ENCODE measurements at places on chromosomes 1 and 21.

DNA sequence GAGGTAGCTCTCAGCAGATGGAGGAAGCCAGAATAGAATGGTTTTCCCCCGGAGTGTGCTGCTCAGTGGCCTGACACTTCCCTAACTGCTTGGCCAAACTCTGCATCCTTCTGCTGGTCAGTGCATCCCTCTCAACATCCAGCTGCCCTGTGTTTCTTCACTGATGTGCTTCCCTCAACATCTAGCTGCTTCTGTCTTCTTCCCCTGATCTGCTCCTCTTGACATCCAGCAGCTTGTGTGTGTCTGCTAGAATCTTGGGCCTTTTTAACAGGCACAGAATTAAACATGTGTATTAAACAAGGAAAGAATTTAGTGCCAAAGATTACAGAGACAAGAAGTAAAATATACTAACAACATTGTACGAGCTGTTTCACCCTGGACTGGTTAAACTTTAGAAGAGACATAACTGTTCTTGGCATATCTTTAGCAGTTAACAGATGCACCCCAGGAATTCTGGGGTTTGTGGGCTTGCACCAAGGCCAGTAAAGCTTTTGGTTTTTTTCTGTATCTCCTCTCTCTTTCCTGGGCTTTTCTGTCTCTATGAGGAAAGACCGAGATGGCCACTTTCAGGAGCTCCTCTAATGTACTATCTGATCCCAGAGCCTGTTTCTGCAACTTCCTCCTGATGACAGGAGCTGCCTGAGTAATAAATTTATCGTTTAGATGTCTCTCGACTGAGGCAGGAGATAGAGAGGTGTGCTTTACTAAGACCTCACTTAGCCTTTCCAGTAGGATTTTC, 34.8 kb upstream of the HSD3B1 start:
- no peak for DNase-seq

GRCh38 chr1:114524944-114525343, 13.9 kb upstream of the TRIM33 start:
- DNase-seq, result no peak

- no peak for DNase-seq
These were observed 354.2 kb upstream of the ESRRG start for GRCh38 chr1:217077426-217077825.

DNA sequence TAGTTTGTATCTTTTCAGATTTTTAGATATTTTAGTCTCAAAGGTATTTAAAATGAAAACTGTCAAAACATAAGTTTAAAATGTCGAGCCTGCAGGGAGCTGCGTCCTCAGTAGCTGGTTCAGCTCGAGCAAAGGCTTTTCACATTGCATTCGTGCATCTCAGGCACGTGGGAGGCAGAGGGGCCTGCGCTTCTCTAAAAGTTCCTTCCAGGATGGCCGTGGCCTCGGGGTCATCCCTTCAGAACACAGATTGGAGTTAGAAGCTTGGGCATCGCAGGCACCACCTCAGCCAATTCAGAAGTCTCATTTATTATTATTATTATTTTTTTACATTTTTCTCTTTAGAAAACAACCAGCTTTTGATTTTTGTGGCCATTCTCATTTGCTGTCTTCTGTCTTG, 66.9 kb upstream of the DIP2A start:
- DNase-seq, result no peak

GRCh38 chr1:20216574-20216973, 30.3 kb upstream of the PLA2G2C start:
- DNase-seq, result no peak

- DNase-seq, result no peak
These were observed 88.9 kb upstream of the PPP2R5A start for GRCh38 chr1:212196355-212196754.

DNA sequence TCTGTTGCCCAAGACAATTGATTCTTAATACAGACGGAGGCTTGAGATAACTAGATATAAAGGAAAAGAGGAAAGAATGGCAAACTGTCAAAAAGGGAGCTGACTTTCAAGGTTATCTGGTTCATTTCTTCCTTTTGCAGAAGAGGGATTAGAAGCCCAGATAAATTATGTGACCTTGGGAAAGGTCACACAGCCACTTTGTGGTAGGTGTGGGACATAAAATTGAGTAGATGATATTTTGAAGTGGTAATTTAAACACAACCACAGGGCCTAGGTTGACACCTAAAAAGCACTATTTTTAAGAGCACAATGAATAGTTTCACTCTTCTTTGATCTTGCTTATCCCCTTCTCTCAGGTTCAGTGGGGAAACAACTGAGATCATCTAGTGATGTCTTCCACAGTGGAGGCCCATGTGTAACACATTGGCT, 16.9 kb upstream of the KIAA0040 start:
- DNase-seq, result peak; percentile 54

GRCh38 chr1:199743227-199743626, 284.3 kb upstream of the NR5A2 start:
- DNase-seq, result no peak

- no peak for DNase-seq
These were observed 33.9 kb upstream of the PTPRC start for GRCh38 chr1:198604975-198605374.

- DNase-seq, result no peak
These were observed 25.0 kb downstream of the PTGFRN start for GRCh38 chr1:116934586-116935207.

GRCh38 chr1:112337028-112337531, 58.9 kb upstream of the CTTNBP2NL start:
- no peak for DNase-seq

DNA sequence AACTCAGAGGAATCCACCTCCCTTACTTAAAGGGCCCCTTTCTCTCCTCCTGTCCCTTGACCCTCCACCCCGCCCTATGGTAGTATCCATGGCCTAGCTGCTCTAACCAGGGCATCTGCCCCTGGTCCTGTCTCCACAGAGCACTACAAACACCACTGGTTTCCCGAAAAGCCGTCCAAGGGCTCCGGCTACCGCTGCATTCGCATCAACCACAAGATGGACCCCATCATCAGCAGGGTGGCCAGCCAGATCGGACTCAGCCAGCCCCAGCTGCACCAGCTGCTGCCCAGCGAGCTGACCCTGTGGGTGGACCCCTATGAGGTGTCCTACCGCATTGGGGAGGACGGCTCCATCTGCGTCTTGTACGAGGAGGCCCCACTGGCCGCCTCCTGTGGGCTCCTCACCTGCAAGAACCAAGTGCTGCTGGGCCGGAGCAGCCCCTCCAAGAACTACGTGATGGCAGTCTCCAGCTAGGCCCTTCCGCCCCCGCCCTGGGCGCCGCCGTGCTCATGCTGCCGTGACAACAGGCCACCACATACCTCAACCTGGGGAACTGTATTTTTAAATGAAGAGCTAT, 1.7 kb downstream of the BTG2 start:
- no peak for DNase-seq

DNA sequence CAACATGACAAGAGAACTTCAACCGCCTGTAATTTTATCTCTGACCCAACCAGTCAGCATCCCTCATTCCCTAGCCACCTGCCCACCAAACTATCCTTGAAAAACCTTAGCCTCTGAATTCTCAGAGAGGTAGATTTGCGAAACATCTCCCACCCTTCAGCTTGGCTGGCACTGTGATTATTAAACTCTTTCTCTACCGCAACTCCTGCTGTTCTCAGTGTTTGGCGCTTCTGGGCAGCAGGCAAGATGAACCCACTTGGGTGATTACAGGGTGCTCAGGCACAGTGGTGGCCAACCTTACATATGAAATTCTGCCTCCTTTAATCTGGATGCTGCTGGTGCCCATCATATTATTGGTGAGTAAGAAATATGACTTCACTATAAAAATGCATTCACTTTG, 22.1 kb downstream of the CCDC190 start:
- DNase-seq, result no peak

GRCh38 chr1:204994086-204994862, 48.7 kb upstream of the CNTN2 start:
- DNase-seq, result no peak

- no peak for DNase-seq
These were observed 116.4 kb downstream of the TNFSF18 start for GRCh38 chr1:172934417-172934762.

DNA sequence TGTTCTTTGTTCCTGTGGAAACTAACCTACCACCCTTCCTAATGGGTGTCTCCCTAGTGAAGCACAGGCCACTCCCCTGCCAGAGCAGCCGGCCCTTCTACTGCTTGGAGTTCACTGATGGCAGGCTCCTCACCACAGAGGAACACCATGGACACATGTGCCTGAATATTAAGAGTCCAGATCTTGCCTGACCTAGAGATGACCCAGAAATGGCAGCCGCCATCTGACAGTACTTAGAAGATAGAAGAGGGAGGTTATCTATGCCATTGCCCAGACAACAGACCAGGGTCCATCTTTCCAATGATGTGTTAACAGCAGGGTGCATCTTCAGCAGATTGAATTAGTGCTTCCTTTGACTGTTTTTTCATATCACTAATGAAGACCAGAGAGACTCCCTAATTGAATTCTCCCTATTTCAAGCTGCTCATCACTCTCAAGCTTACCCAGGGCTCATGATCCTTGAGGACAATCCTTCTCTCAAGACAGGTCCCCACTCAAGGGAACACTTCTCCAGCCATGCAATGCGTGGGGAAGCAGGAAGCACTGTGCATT, 59.8 kb downstream of the PLEKHA6 start:
- no peak for DNase-seq

GRCh38 chr1:245516284-245516759, 361.5 kb downstream of the KIF26B start:
- DNase-seq, result no peak

DNA sequence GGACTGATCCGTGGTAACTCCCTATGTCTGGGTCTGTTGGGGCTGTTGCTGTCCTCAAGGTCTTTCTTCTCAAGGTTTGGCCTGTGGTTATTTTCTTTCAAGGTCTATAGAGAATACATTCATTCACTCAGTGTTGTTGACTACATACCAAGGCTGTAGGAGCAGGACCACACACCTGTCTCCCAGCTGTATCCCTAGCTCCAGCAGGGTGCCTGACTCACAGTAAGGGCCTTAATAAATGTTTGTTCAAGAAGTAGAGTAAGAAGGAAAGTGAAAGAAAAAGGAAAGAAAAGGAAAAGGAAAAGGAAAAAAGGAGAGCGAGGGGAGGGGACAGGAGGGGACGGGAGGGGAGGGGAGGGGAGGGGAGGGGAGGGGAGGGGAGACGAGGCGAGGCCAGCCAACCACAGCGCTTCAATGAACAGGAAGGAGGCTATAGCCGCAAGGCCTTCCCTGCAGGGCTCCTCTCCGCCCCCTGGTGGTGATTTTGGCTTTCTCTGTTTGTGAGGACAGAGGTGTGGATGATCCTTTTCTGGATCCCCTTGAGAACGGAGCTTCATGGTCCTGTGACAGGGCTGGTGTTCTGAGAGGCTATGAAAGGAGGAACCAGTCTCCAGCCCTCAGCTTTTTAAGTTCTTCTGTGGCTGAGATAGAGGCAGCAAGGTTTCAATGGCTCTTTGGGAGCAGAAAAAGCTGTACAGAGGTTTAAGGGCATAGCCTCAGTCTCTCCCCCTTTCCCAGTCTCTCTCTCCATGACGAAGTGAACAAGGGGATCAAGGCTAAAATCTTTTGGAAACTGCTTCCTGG, 30.6 kb upstream of the LCE5A start:
- DNase-seq, result peak; percentile 72

GRCh38 chr1:63843884-63844283, 70.1 kb downstream of the ROR1 start:
- DNase-seq, result no peak

DNA sequence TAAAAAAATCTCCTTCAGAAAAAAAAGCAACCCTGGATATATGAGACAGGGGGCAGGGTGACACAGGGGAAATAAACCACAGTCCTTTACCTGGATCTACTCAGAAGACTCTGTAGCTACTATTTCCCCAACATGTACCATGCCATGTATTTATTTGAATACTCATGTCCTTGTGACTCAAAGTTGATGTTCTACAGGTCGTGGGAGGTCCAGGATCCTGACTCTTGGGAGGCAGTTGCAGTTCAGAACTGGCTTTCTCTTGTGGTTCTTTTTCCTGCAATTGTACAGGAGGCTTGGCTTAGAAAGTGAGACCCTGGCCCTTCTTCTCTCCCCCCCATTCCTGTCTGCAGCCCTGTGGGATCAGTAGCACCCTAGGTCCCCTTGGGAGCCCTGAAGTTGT, 5.8 kb upstream of the IL24 start:
- DNase-seq, result no peak

GRCh38 chr1:18629659-18630510, 761 bp upstream of the PAX7 start:
- DNase-seq, result no peak

GRCh38 chr1:226408285-226409184, 642 bp upstream of the PARP1 start:
- no peak for DNase-seq

GRCh38 chr1:234342774-234343173, 30.5 kb upstream of the COA6 start:
- no peak for DNase-seq

- no peak for DNase-seq
These were observed 2.0 kb downstream of the CAPN2 start for GRCh38 chr1:223714421-223714724.

DNA sequence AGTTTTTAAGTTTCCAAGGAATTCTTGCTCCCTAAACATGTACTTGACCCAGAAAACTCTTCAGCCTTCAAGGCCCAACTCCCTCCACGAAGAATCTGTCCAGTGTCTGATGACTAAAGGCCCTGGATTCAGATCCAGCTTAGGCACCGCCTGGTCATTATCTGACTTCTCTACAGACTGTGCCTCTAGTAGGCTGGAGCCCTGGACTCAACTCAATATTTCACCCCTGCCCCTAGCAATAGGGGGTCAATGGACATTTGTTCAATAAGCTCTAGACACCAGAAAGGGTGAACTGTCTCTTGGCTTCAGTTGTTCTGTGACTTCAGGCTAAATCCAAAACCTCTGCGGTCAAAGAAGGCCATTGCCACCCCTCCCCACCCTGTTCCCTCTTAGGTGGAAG, 34.5 kb downstream of the NUAK2 start:
- no peak for DNase-seq

DNA sequence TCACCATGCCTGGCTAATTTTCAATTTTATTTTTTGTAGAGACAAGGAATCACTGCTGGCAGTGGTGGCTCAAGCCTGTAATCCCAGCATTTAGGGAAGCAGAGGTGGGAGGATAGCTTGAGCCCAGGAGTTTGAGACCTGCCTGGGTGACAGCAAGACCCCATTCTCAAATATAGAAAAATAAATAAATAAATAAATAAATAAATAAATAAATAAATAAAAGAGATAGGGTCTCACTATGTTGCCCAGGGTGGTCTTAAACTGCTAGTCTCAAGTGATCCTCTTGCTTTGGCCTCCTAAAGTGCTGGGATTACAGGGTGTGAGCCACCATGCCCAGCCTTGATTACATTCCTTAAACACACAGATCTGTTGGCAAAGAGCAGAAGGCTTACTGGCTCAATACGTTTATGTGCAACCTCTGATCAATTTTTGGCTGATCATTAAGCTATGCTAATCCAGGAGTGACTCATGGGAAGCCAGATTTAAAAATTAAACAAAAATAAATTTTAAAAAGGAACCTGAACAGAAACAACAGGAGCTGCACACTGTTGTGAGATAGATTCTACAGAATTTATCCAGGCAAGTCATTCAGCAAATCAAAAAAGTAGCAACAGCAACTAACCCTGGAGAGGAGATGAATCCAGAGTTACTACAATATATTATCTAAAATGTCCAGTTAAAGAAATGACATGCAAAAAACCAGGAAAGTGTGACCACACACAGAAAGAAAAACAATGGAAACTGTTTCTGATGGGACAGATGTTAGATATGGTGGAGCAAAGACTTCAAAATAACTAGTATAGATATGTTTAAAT, 79.4 kb downstream of the RPE65 start:
- DNase-seq, result no peak
